ENCODE measurements at places on chromosomes 5 and 9.

GRCh38 chr5:160456480-160457177 is 35.0 kb downstream of the PTTG1 start:
- DNase-seq = no peak

- no peak for DNase-seq
Measured at GRCh38 chr9:124840300-124840833, 12.9 kb upstream of the WDR38 start.

DNA sequence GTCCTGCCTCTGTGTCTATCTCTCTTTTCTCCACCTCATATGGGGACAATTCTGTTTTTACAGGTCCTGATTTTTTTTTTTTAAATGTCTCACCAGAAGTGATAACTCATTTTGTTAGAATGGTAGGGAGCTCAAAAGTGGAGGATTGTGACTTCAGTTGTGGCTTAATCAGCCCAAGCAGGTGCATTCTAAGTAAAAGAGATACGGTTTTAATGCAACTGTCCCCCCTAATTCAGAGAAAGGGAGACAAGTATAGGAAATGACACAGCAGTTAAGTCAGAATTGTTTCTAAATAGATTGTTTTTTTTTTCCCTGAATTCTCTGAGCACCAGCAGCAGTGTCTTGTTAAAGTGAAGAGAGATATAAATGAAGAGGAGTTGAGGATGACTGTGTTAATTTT is 24.5 kb downstream of the MAST4 start:
- DNase-seq = no peak

- no peak for DNase-seq
Measured at GRCh38 chr5:142404046-142404477, 79.2 kb upstream of the SPRY4 start.

DNA sequence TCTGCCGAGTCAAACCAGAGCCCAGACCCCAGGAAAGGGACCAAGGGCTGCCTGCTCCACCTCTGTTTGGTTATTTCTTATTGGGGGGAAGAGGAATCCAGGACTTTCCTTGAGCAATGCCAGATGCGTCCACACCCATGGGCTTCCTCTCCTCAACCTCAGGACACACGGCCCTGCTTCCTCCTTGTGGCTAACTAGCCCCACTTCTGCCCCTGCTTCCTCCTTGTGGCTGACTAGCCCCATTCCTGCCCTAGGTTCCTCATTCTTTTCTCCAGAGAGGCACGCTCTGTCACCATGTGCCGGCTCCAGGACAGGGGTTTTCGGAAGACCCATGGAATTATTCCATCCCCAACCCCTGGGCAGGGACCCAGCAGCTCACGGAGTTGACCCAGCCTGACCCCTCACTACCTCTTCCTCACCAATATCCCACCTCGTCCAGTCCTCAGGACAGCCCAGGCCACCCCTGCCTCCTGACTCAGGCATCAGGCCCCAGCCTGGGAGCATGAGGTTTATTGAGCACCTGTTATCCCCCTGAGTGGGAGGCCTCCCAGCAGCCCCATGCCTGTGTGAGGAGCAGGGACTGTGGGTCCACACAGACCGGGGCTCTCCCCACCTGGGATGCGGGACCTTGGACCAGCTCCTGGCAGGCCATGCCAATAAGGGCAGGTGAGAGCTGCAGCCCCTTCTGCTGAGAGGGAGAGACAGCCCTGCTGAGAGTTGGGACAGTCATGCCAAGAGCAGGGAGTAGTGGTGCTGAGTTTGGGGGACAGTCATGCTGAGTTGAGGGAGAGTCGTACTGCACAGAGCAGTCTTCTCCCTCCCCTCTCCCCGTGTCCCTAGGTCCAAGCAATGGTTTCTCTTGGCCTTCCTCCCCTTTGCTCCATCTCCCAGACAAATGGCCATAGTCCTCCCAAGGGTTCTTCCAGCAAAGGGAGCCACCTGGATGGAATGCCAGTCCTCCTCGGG is 11.8 kb upstream of the FCN1 start:
- DNase-seq = no peak

- no peak for DNase-seq
Measured at GRCh38 chr5:171782332-171782966, 3.2 kb upstream of the SMIM23 start.

GRCh38 chr9:7534211-7534935 is 265.2 kb downstream of the DMAC1 start:
- DNase-seq = no peak

DNA sequence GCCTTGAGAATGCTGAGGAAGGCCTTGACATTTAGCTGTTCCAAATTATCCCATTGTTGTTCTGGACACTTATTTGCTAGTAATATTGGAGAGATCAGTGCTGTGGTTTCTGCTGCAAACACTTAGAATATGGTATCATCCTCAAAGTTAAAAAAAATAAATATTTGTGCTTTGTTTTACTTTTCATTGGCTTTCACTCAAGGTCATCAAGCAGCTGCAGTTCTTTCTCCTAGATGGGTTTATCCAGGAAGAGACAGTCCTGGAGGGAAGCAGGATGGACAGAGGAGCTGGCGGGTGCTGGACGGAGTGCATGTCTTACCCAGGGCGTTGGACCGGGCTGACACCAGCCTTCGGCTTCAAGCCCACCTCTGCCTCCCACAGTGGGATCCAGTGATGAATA is 193.6 kb downstream of the MTRR start:
- DNase-seq = no peak

Measured in 8988T (cell line).